ENCODE measurements at places on chromosomes 7 and 10. TPM values are rescaled to one million over a fixed set of nuclear protein-coding genes. Genes with fewer than 3 reads are reported as not detected.

GRCh38 chr7:140326116-140326928 is 72.0 kb downstream of the SLC37A3 start:
- no peak overlapping the region for H3K4me3 ChIP-seq
- peaks cover 24% of the 10 kb centered on the region for H3K4me1 ChIP-seq
- peak; percentile 89 for DNase-seq
- H3K27ac ChIP-seq: no peak overlapping the region
- H3K36me3 ChIP-seq: no peaks in the 10 kb centered on the region

- H3K4me1 ChIP-seq: peaks cover 42% of the 10 kb centered on the region
- no peak for DNase-seq
- peak overlapping the region; percentile 95 for H3K27ac ChIP-seq
- H3K4me3 ChIP-seq: peak overlapping the region; percentile 98
- H3K27me3 ChIP-seq: no peaks in the 10 kb centered on the region
These were observed 809 bp upstream of the OGA start for GRCh38 chr10:101818872-101819633.

GRCh38 chr10:66550351-66550750 is 375.5 kb upstream of the LRRTM3 start:
- no peaks in the 10 kb centered on the region for H3K36me3 ChIP-seq
- H3K4me1 ChIP-seq: no peaks in the 10 kb centered on the region
- no peaks in the 10 kb centered on the region for H3K27me3 ChIP-seq
- no peak overlapping the region for H3K27ac ChIP-seq
- DNase-seq: no peak

DNA sequence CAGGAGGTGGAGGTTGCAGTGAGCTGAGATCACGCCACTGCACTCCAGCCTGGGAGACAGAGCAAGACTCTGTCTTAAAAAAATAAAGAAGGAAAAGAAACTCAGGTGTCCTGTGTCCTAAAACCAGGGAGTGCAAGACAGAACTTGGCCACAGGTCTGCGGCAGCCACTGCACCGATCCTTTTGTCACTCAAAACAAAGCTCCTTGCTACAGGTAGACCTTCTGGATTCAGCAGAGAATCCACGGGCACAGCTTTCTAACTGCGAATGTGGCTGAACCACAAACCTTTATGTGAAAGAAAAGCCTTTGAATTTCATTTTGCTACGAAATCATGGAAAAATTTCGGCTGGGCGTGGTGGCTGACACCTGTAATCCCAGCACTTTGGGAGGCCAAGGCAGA is 634.9 kb downstream of the CALN1 start:
- H3K4me1 ChIP-seq: no peaks in the 10 kb centered on the region
- no peaks in the 10 kb centered on the region for H3K36me3 ChIP-seq
- H3K27ac ChIP-seq: no peak overlapping the region
- no peaks in the 10 kb centered on the region for H3K27me3 ChIP-seq

AKR1C8 gene
- not detected for total RNA-seq

GRM8 gene
- total RNA-seq: 2.3 TPM

MOGAT3 gene
- not detected for total RNA-seq

CPA1 gene
- not detected for total RNA-seq

All from stomach (tissue), 19 donors.